Stimulated activated CD4-positive, alpha-beta T cell treated with anti-CD3 and anti-CD28 coated beads, Interleukin-15, amount 100 ng/mL, for 1 hour (primary cell): ENCODE measurements at places on chromosomes 11 and 22.

DNA sequence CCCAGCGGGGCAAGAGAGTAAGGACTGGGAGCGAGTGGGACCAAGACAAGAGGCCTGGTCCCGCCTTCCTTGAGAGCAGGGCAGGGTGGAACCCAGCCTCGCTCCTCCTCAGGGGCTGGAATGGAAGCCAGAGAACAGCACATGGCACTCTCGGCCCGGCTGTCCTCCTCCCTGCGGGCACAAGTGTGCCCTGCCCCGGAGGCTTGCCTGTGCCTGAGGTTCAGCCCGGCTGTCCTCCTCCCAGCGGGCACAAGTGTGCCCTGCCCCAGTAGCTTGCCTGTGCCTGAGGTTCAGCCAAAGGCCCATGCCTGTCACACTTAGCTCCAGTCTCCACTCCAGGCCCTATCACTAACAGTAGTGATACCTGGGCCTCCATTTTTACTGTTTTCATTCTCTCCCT, 24.2 kb downstream of the SULT4A1 start:
- no peak for DNase-seq

- DNase-seq: peak; percentile 22
Observed at GRCh38 chr11:62444236-62444833, 25.5 kb downstream of the SCGB1A1 start.

GRCh38 chr11:85661972-85662664, 2.8 kb downstream of the CREBZF start:
- no peak for DNase-seq

DNA sequence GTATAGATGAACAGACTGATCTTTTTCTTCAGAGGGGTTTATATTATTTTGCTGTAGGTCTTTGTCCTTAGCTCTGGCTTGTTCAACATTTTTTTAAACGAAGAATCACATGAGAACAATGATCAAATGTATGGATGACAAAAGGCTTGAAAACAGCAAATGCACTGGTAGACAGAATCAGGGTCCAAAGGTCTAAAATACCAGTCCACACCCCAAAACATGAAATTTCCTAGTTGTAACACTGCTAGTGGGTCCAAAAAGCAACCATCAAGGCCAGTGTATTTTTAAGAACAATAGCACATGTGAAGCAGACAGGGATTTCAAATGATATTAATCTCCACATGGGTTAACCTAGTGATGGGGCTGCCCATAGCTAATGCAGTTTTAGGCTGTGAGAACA, 162.0 kb downstream of the SWAP70 start:
- no peak for DNase-seq

DNA sequence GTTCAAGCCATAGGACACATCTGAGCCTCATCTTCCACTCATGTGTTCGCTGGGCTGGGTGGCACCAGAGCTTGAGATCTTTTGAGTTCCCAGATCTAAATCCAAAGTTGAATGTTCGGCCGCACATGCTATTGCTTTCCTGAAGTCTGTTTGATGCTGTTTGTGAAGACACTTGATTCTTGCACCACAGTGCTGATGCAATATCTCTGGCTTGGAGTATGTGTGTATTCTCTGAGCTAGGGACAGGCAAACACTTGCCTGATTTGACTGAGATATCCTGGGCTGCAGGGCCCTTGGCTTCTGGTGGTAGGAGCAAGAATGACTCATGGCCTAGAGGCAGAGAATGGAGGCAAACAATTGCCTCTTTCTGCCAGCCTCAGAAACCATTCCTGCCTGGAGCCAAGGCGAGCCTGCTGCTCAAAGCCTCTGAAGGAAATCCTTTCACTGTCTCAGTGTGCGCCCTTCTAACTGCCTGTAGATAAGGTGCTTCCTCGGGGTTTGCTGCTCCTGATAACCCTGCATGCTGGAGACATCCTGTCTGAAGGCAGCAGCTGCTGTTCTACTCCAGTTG, 73.0 kb downstream of the CYB5R2 start:
- DNase-seq: no peak

DNA sequence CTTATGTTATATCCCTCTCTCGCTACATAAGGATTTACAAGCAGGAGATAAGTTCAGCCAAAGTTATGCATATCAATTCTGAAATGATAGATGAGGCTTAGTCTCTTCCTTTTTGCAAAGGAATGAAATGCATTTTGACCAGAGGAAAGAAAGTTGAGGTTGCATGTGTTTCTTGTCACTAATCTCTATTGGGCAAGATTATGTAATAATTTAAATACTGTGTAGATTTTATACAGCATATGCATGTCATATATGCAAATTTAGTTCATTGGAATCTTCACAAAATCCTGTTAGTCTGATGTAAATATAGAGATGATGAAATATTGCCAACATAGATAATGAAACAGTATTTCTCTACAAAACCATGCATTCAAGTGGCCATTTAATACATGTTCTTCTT, 858.7 kb upstream of the RAG2 start:
- DNase-seq: no peak

DNA sequence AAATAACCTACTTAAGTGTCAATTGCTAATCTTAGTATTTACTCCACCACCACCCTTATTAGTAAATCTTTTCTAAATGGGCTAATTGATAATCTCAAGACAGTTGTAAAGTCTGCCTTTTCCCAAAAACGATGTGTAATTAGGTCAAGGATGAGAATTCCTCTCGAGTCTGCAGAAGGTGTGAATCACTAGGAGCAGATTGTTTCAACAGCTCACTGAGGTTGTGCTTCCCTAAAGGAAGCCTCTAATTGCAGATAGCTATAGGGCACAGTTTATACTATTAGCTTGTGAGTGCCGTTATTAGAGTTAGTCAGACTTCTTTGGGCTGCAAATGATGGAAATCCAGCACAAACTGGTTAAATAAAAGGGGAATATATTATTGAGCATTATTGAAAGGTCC, 84.9 kb downstream of the C11orf91 start:
- DNase-seq: no peak

GRCh38 chr22:27317096-27317495, 484.5 kb downstream of the MN1 start:
- no peak for DNase-seq

GRCh38 chr11:101915791-101916291, 481 bp downstream of the ANGPTL5 start:
- DNase-seq: no peak

GRCh38 chr22:43400449-43400848, 11.4 kb upstream of the MPPED1 start:
- no peak for DNase-seq

GRCh38 chr11:94417386-94417987, 16.3 kb upstream of the GPR83 start:
- DNase-seq: no peak

DNA sequence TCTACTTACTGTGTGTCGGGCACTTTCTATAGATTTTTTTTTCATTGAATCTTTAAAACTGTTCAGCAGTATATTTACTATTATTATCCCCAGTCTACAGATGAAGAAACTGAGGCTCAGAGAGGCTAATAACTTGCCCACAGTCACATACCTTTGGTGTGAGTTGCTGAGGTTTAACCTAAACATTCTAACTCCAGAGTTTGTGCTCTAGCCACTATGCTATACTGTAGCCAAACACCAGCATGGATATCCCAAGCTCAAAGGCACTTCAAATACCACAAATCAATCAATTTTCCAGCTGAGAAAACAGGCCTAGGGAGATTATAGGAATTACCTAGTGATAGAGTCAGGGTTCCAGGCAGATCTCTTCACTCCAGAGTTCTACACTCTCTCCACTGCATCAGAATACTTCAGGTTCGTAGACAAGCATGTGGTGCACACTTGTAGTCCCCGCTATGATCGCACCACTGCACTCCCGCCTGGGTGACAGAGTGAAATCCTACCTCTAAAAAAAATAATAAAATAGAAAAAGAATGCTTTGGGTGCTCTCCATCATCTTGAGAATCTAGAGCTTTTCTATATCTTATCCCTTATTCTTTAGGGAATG, 20.4 kb upstream of the UPB1 start:
- DNase-seq: no peak

GRCh38 chr11:117828611-117829368, 4.2 kb upstream of the FXYD2 start:
- peak; percentile 68 for DNase-seq

DNA sequence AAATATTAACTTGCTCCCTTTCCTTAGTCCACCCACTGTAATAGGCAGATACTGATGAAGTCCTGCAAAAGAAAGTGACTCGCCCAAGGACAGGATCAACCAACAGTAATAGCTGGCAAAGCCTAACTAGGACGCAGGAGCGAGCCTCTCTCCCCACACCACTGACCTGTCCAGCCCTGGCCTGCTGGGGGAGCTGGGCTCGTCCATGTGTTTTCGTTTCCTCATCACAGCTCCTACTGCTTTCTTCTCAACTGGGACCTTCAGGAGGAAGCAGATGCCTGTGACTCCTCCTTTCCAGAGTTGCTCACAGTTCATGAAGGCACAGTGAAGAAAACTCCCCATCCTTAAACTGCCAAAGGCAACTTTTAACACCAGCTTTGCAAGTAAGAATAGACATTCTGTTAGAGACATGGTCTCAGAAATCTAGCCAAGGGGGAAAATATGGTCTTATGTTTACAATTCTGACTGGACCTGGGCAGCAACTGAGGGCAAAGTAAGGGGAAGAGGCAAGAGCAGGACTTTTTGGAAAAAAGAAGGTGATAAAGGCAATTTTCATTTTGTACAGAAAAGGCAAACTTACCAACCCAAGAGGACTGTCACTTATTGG, 11.6 kb upstream of the GPHA2 start:
- DNase-seq: no peak
